EH (cell line): ENCODE measurements at places on chromosomes 5 and 9.

- DNase-seq: peak; percentile 21
These were observed 2.5 kb downstream of the IL33 start for GRCh38 chr9:6218099-6218502.

- no peak for DNase-seq
These were observed 28.8 kb downstream of the CAMK4 start for GRCh38 chr5:111252799-111253545.

GRCh38 chr5:111743988-111744387, 13.0 kb downstream of the NREP start:
- peak; percentile 79 for DNase-seq

- peak; percentile 88 for DNase-seq
These were observed 111.5 kb upstream of the BASP1 start for GRCh38 chr5:17105744-17106418.

DNA sequence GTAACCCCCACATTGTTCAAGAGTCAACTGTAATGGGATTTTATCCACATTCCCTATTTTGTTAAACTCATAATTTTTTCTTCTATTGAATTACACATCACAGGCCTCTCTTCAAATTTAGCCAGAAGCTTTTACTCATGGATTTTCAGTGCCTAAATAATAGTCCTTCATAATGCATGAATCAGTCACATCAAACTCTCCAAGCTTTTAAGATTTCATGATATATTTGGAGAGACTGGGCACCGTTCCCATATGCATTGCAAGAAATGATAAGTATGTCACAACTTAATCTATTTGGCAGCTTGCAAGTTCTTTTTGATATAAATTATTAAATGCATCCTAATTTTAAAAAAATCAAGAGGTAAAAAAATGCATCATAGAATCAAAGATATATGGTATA, 465.9 kb downstream of the DMAC1 start:
- no peak for DNase-seq

- no peak for DNase-seq
These were observed 214.8 kb downstream of the PAX5 start for GRCh38 chr9:36818965-36819870.

DNA sequence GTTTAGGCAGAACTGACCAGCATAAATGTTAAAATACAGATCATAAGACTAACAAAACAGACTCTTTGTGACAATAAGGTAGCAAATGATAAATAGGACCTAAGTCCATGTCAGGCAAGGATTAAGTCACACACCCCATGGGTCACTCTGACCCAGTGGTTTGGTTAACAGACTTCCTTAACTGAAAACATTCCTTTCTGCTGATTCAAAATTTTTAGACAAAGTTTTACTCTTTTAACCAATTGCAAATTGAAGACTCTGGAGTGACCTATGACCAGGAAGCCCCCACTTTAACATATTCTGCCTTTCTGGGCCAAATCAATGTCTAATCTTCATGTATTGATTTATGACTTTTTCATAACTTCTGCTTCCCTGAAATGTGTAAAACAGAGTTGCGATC, 4.9 kb upstream of the NXNL2 start:
- peak; percentile 87 for DNase-seq

GRCh38 chr9:14343261-14344031, 29.5 kb upstream of the NFIB start:
- no peak for DNase-seq

- peak; percentile 23 for DNase-seq
These were observed 12.8 kb downstream of the TRAF1 start for GRCh38 chr9:120913647-120914264.

GRCh38 chr9:120475341-120475740, 104.6 kb downstream of the CDK5RAP2 start:
- peak; percentile 56 for DNase-seq

- peak; percentile 21 for DNase-seq
These were observed 16.6 kb upstream of the HEMGN start for GRCh38 chr9:97954550-97954989.

DNA sequence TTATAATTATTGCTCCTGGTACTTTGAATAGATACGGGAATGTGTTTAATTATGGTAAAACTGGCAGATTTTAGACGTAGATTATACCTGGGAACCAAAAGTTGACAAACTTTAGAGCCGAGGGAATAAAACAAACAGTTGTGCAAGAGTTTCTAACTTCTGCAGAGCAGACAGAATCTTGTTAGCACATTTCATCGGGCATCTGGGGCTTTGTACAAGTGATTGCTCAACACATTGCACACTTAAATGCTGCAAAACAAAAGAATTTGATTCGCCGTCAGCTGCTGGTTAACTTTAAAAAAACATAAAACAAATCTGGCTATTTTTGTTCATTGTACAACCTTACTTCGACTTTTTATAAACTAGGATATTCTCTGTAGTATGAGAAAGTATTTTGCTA, 398.1 kb downstream of the MAN2A1 start:
- DNase-seq: no peak

GRCh38 chr5:73100109-73100508, 20.3 kb upstream of the TMEM171 start:
- DNase-seq: no peak

DNA sequence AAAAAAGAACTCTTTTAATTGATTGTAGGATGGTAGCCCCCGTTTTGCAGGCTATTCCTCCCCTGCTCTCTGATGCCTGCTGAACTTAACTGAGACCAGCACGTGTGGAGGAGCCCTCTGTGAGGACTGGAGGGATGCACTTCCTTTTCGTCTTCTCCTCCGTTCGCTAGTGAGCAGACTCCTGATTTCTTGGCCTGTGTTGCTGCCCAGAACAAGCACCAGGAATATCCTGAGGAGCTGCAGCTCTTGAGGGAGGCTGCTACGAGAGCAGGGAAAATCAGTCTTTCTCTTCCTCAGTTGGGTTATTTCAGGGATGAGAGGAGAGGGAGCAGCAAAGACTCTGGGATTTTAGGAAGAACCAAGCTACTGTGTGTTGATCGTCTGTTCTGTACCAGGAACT, 74.7 kb downstream of the ARHGAP26 start:
- no peak for DNase-seq

- peak; percentile 46 for DNase-seq
These were observed 52.8 kb downstream of the SAXO1 start for GRCh38 chr9:18980189-18980588.

DNA sequence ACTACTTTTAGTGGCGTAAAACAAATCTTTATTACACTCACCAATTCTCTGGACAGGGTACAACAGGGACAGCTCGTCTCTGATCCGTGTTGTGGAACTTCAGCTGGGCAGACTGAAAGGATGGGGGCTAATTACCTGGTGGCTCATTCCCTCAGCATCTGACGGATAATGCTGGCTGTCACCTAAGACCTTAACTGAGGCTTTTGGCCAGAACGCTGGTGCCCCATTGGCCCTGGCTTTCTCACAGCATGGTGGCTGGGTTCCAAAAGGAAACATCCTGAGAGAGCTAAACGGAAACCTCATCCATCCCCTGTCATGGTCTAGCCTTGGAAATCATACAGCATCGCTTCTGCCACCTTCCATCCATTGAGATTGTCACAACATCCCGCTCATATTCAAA, 62.9 kb downstream of the RAI14 start:
- DNase-seq: no peak

DNA sequence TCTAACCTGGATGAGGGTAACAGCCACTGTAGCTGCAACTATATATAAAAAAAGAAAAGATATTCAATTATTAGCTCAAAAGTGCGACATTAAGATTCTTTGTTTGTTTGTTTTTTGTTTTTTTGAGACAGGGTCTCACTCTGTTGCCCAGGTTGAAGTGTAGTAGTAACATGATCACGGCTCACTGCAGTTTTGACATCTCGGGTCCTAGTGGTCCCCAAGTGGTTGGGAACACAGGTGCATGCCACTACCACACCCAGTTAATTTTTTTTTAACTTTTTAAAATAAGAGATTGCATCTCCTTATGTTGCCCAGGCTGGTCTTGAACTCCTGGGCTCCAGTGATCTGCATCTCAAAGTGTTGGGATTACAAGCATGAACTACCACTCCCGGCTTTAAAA, 61.8 kb downstream of the MEF2C start:
- no peak for DNase-seq

- DNase-seq: no peak
These were observed 38.3 kb downstream of the PIK3R1 start for GRCh38 chr5:68253624-68254585.

DNA sequence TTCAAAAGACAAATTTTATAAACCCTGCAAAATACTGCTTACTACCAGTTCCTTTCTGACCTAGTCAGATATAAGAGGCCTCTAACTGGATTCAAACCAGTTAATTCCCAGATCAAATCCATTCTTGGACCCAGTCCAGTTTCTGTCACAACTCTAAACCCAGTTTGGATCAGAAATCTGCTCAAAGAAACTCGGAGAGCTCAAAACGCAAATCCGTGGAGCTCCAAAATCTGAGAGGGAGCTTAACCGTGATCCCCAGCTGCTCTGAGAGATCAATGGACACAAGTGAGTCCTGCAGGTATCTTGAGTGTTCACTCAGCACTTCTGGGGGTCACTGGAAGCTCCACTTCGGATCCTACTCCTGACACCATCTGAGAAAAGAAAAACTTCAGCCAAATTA, 348.1 kb upstream of the PTGER4 start:
- DNase-seq: no peak

- no peak for DNase-seq
These were observed 12.6 kb downstream of the SIL1 start for GRCh38 chr5:139185589-139185988.

GRCh38 chr9:14317667-14318320, 3.9 kb upstream of the NFIB start:
- no peak for DNase-seq

DNA sequence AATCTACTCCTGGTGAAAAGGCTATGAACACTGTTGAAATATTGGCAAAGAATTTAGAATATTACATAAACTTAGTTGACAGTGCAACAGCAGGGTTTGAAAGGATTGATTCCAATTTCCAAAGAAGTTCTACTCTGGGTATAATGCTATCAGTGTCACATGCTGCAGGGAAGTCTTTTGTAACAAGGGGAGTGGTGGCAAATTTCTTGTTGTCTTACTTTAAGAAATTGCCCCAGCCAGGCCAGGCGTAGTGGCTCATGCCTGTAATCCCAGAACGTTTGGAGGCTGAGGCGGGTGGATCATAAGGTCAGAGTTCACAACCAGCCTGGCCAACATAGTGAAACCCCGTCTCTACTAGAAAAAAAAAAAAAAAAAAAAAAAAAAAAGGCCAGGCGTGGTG, 86.3 kb upstream of the OTULINL start:
- DNase-seq: no peak

- peak; percentile 3 for DNase-seq
These were observed 263.9 kb upstream of the TRPC7 start for GRCh38 chr5:136629125-136629792.

DNA sequence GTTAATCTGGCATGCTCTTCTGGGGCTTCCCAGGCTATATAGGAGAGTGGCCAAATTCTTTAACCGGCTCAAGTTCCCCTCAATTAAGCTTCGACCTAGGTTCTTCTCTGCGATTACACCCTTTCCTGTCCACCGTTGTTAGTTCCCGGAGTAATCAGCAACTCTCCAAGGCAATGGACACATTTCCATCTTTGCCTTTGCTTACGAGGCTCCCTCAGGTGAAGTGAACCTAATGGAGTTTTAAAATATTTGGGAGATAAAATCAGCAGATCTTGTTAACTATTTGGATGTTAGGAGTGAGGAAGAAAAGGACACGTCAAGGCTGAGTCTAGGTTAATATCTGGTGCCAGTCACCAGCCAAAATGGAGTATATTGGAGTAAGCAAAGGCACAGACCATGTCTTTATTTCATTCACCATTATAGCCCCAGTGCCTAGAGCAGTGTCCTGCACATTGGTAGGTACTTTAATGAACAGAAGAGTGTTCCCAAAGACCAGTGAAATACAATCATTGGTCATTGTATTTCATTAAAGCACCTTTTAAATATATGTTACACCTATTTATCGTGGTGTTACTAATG, 515 bp downstream of the UTP15 start:
- no peak for DNase-seq

- DNase-seq: peak; percentile 16
These were observed 21.4 kb upstream of the SPATA9 start for GRCh38 chr5:95704150-95704549.

DNA sequence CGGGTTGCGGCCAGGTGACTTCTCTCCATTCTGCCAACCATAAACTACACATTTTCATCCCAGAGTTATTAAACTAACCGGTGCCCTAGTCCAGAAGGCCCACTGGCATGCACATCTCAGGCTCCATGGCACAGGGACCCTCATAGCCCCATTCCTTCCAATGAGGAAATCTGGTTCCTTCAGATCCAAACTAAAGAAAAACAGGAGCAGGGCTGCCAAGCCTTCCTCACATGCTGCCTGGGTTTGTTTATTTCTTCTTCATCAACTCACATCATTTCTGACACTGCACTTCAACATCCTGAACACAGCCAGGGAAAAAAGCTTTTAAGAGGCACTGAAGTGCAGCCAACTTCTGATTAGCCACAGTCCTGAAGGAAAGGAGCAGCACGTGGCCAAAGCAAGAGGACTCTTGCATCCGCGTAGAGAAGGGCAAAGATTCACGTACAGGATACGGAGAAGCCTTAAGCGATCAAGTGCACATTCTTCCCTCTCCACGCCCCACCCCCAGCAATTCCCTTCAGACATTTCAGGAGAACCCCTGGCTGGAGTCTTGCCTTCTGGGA, 22.5 kb downstream of the LHFPL2 start:
- peak; percentile 42 for DNase-seq

DNA sequence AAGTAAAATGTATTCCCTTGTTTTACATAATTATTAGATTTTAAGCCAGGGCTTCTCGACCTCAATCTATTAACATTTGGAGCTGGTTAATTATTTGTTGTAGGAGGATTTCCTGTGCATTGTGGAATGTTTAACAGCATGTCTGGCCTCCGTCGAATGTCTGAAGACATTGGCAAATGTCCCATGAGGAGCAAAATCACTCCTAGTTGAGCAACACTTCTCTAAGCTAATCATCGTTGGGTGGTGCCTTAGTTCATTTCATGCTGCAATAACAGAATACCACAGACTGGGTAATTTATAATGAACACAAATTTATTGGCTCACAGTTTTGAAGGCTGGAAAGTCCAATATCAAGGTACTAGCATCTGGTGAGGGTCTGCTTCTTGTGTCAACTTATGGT, 13.4 kb upstream of the VPS13A start:
- peak; percentile 65 for DNase-seq
